ENCODE measurements at places on chromosomes 3 and 15.

GRCh38 chr3:30752970-30753369 lies 141.5 kb downstream of the GADL1 start:
- H3K36me3 ChIP-seq = no peaks in the 10 kb centered on the region
- H3K27ac ChIP-seq = no peak overlapping the region
- peaks cover 10% of the 10 kb centered on the region for H3K4me1 ChIP-seq
- peak; percentile 37 for DNase-seq
- H3K27me3 ChIP-seq = no peaks in the 10 kb centered on the region
- no peak overlapping the region for H3K4me3 ChIP-seq

DNA sequence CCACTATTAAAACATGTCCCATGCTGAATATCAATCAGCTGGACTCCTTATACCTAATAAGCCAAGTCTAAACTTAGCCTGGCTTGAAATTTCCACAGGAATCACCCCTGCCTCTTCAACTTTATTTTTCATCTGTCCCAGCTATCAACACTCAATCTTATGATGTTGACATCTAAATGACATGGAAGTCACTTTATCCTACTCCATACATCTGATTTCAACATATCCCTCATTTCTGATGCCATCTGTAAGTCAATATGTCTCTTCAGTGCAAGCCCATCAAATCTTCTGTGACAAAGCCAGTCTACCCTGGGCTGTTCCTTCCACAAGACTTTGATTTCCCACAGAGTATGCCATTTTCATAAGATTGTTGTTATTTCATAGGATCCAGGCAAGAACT lies 143.6 kb upstream of the SEMA6D start:
- H3K36me3 ChIP-seq = no peaks in the 10 kb centered on the region
- no peaks in the 10 kb centered on the region for H3K27me3 ChIP-seq
- no peak overlapping the region for H3K4me3 ChIP-seq
- peaks cover 28% of the 10 kb centered on the region for H3K4me1 ChIP-seq
- no peak for DNase-seq

DNA sequence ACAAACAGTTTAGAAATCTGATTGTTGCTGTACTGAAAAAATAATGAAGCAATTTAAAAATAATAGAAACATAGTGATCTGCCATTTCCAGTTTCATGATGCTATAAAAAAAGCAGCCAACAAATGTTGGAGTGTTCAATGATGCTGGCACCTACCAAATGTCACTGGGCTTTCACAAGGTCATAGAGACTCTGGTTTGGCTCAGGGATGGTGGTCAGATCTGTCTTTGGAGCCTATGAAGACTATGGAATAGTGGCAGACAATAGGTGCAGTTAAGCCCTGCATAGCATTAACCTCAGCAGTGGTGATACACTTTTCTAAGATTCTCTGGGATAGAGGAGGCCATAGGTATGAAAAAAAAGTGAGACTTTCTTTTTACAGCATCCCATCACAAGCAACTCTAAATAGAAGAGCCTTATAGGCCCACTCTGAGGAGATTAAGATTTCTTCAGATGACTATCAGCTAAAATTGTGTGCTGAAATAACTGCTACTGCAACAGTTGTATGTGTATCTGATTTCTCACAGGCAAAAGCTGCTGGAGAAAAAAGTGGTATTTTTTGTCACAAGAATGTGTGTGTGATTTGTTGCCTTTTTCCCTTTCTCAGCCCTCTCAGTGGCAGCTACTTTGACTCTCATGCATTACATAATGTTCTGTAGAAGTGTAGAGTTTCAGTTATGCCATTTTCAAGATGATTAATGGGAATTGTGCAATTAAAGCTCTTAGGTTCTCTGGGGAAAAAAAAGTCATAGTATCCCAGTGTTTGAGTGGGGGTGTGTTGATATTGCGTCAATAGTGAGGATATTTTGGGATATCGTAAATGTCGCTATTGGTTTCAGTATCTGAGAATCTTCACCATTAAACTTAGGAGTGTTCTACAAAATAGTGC lies 137.4 kb downstream of the MBNL1 start:
- no peak overlapping the region for H3K4me3 ChIP-seq
- H3K36me3 ChIP-seq = no peaks in the 10 kb centered on the region
- no peaks in the 10 kb centered on the region for H3K27me3 ChIP-seq
- H3K4me1 ChIP-seq = peaks cover 16% of the 10 kb centered on the region
- no peak for DNase-seq

DNA sequence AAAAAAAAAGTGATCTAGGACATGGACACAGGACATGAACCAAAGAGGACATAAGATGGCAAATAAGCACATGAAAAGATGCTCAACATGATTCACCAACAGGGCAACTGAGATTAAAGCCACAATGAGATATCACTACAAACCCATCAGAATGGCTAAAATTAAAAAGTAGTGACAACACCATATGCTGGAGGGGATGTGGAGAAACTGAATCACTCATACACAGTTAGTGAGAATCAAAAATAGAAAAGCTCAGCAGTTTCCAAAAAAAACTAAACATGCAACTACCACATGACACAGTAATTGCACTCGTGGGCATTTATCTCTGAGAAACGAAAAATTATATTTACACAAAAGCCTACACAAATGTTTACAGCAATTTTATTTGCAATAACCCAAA lies 27.9 kb upstream of the ACKR4 start:
- no peak overlapping the region for H3K4me3 ChIP-seq
- no peak for DNase-seq
- no peaks in the 10 kb centered on the region for H3K4me1 ChIP-seq
- H3K36me3 ChIP-seq = peaks cover 14% of the 10 kb centered on the region
- no peaks in the 10 kb centered on the region for H3K27me3 ChIP-seq

- H3K4me1 ChIP-seq = no peaks in the 10 kb centered on the region
- DNase-seq = peak; percentile 54
- H3K27me3 ChIP-seq = no peaks in the 10 kb centered on the region
- H3K36me3 ChIP-seq = no peaks in the 10 kb centered on the region
- no peak overlapping the region for H3K27ac ChIP-seq
Measured at GRCh38 chr3:50408443-50408944, 49.2 kb upstream of the TMEM115 start.

GRCh38 chr3:16102187-16102561 lies 72.3 kb upstream of the GALNT15 start:
- H3K36me3 ChIP-seq = no peaks in the 10 kb centered on the region
- H3K4me3 ChIP-seq = no peak overlapping the region
- H3K27me3 ChIP-seq = no peaks in the 10 kb centered on the region
- H3K27ac ChIP-seq = no peak overlapping the region
- no peaks in the 10 kb centered on the region for H3K4me1 ChIP-seq
- DNase-seq = no peak

DNA sequence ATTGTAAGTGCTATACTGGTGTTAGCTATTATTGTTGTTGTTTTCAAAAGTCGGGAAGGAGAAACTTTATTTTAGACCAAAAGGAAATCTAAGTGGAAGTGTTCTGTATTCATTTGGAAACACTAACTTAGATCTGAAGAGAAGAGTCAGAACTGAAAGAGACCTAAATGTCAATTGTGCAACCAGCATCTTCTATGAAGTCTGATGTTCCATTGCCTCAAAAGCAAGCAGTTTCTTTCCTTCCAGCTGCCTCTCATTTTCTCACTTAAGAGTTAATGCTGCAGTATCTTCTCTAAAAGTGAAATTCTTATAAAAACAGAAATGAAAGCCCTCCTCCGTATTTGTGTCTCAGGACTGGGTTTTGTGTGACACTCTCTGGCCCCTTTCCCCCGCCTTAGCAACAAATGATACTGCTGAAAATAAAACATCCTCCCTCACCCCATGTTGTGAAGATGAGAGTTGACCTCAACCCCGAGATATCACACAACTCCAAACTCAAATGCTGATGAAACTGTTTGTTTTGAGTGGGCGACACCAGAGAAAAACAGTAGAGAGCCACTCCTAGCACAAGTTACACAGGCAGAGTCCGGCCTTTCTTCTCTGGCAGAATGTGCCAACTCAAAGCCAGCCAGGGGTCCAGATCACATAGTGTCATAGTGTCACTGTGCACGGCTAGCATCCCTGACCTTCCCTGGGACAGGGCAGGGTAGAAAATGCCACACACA lies 48.9 kb downstream of the GLDN start:
- no peaks in the 10 kb centered on the region for H3K36me3 ChIP-seq
- no peak overlapping the region for H3K27ac ChIP-seq
- no peak for DNase-seq
- no peaks in the 10 kb centered on the region for H3K4me1 ChIP-seq

DNA sequence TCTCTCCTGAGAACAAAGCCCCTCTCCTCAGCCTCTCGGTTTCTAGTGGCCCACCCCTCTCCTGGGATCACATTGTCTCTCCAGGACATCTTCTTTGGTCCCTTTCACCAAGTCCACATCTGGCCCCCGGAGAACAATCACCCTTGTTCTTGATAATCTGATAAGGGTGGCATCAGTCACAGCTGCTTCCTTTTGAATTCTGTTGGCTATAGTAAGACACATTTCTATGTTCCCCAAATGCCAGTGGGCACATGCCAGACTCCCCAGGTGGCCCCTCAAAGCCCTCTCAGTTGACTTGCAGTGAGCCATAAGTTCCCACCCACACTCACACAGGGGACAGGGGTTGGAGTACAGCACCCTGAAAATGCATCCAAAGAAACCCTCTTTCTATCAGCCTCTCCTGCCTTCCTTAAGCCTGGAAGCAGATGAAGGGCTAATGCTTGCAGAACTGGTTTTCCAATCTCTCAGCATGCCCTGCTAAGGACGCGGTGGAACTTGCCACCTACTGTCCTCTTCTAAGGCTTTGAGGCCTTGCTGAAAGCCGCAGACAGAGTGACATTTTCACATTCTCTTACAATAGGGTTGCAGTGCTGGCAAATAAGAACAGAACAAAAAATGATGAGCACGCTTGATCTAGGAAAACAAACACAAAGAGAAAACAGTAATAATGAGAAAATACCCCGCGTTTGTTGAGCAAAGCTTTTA lies 101.3 kb upstream of the SLCO3A1 start:
- peak; percentile 34 for DNase-seq
- no peaks in the 10 kb centered on the region for H3K4me1 ChIP-seq
- no peaks in the 10 kb centered on the region for H3K27me3 ChIP-seq
- H3K4me3 ChIP-seq = no peak overlapping the region

DNA sequence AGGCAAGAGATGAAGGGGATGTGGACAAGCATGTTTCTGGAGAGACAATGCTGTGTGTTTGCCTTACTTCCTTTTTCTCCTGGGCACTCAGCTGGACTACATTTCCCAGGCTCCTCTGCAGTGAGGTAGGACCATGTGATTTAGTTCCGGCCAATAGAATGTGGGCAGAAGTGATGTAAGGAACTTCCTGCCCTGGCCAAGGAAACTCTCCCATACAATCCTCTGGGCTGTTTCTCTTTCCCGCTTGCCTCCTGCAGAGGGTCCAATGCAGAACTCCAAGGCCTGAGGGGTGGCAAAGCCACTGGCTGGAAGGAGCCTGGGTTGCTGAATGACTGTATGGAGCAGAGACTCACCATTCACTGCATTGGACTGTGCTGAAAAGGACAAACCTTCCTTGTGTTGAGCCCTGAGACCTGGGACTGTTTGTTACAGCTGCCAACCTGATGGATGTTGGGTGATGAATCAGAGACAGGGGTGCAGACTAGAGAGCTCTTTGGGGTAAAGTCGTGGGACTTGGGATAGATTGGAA lies 82.7 kb upstream of the SLC6A6 start:
- DNase-seq = peak; percentile 88
- no peaks in the 10 kb centered on the region for H3K36me3 ChIP-seq
- no peak overlapping the region for H3K4me3 ChIP-seq
- H3K4me1 ChIP-seq = no peaks in the 10 kb centered on the region
- no peaks in the 10 kb centered on the region for H3K27me3 ChIP-seq

DNA sequence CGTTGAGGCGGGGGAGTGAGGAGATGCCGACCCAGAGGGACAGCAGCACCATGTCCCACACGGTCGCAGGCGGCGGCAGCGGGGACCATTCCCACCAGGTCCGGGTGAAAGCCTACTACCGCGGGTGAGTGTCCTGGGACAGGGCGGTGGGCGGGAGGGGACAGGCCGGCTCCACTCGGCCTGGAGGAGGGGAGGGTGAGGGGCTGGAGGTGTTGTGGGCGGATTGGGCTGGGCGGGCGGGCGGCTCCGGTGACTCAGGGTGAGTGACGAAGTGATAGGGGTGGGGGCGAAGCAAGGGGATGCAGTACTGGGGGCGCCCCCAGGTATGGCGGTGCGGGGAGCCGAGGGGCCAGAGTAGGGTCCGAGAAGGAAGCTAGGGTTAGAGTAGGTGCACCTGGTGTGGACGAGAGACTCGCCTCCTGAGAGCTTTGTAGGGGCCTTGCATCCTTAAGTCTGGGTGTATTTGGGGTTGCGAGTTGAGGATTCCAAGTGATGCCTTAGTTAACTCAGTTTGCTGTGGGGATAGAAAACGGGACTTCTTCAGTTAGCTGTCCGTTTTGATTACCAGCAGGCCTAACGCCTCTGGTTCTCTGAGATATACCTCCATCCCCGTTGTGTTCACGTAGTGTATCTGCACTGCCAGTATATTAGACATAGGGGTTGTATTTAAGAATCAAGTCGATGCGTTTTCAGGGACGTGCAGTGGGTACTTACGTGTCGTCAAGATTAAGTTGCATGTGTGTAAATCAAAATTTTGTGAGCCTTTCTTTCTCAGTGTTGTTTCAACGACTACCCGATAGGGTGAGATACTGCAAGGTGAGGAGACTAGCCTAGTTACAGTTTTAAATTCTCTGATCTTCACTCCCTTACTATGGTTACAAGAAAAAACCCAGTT lies 670 bp downstream of the PRKCI start:
- H3K36me3 ChIP-seq = no peaks in the 10 kb centered on the region
- no peaks in the 10 kb centered on the region for H3K27me3 ChIP-seq
- H3K27ac ChIP-seq = peak overlapping the region; percentile 96
- peak overlapping the region; percentile 95 for H3K4me3 ChIP-seq
- DNase-seq = peak; percentile 80

DNA sequence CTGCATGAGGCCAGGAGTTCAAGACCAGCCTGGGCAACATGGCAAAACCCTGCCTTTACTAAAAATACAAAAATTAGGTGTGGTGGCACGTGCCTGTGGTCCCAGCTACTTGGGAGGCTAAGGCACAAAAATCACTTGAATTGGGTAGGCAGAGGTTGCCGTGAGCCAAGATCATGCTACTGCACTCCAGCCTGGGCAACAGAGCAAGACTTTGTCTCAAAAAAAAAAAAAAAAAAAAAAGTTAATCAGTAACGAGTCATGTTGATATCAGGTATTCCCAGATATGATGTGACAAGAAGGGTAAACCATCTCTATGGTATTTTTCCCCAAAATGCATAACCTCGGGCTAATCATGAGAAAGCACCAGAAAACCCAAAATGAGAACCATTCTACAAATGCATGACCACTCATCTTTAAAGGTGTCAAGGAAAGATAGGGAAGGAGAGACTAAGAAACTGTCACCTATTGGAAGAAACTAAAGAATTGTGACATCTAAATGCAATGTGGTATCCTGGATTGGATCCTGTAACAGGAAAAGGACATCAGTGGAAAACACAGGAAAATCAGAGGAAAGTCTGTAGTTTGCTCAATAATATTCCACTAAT lies 66.5 kb upstream of the MAP4 start:
- H3K36me3 ChIP-seq = peaks cover 5% of the 10 kb centered on the region
- no peak overlapping the region for H3K27ac ChIP-seq
- no peak overlapping the region for H3K4me3 ChIP-seq
- H3K27me3 ChIP-seq = no peaks in the 10 kb centered on the region
- DNase-seq = no peak

DNA sequence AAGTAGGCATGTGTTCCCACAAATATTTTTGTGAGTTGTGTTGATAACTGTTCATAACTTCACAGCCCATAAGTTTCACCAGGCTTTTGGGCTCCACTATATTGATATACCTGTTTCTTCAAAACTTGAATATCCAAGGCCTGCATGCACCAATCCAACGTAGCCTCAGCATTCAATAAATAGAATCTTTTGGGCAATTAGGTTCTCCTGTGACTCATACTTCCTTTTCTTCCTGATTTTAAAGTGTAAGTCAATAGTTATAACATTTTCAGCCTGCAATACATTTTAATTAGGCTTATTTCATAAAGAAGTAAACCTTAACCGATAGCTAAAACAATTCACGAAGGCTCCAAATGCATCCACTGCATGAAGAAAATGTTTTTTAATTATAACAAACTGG lies 97.8 kb upstream of the SPRED1 start:
- no peaks in the 10 kb centered on the region for H3K36me3 ChIP-seq
- H3K4me1 ChIP-seq = no peaks in the 10 kb centered on the region
- no peak overlapping the region for H3K27ac ChIP-seq
- no peak for DNase-seq

Data from stomach (tissue), 19 donors.